Stimulated activated naive CD8-positive, alpha-beta T cell treated with anti-CD3 and anti-CD28 coated beads, Interleukin-15, Interleukin-2, amounts not matched to agents 100 U/mL and 50 U/mL, for 24 hours (primary cell): ENCODE measurements at places on chromosomes 13 and 19.

DNA sequence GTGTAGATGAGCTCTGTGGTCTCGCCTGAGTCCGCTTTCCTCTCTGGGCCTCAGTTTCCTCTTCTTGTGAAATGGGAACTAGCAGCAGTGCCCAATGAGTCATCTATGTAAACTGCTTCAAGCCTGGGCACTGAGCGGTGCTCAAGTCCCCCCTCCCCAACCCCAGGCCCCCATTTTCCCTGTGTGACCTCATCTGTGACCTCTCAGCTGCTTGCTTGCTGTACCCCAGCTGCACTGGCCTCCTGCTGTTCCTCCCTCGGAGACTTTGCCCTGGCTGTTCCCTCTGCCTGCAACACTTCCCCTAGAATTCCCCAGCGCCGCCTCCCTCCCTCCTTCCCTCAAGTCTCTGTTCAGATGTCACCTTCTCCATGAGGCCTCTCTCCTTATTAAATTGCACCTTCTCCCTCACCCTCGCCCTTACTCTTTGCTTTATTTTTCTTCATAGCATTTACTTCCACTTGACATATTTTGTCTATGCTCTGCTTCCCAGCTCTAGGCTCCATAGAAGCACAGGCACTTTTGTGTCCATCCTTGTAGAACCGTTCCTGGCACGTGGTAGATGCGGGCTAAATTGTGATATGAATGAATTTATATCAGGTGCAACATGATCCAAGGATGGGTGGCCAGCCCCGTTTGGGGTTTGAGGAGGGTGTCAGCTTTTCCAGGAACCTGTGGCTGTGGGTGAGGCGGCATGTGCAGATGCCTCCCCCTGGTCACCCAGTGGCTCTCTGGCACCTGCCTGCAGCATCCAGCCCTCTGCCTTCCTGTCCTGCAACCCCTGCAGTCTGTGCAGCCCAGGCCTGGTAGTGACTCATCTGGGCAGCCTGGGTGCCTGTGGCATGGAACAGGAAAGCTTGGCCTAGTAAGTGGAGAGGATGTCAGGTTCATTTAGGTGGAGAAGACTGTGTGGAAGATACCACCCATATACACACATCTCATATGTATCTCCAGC is 26.3 kb downstream of the SIPA1L3 start:
- DNase-seq, result no peak

DNA sequence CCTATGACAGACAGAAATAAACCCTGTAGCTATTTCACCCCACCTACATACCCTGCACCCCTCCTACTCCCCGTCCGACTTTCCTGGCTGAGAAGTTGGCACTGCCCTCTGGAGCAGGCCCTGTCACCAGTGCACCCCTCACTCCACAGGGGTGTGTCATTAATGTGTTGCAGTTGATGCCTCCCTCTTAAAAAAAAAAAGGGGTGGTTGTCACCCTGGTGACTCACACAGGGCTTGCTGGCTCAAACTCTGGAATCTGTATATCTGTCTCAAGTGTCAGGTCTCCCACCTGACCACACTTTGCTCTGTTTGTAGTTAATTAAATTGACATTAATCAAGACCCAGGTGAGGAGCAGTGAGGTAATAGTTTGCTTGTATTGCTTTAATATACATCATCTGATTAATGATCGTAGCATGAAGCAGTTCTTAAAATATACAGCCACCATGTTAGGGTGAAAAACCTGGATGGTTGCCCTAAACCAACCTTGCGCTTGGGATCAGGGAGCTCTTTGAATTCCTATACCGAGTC is 2.0 kb upstream of the GATAD2A start:
- DNase-seq, result no peak

DNA sequence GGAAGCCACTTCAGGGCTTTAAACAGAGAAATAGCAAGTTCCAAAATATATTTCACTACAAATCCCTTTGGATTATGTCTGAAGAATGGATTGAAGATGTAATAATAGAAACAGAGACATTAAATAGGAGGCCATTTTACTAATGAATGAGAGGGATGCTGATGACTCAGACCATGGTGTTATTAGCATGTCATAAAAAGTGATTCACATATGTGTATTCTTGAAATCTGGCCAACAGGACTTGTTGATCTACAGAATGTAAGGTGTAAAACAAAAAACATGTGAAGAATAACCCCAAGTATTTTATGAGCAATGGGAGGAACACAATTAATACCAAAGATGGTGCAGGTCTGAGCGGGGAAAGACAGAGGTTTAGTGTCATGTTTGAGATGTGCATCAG is 873.7 kb downstream of the SLITRK5 start:
- DNase-seq, result no peak

GRCh38 chr13:39538816-39539790 is 63.9 kb downstream of the LHFPL6 start:
- DNase-seq, result no peak

DNA sequence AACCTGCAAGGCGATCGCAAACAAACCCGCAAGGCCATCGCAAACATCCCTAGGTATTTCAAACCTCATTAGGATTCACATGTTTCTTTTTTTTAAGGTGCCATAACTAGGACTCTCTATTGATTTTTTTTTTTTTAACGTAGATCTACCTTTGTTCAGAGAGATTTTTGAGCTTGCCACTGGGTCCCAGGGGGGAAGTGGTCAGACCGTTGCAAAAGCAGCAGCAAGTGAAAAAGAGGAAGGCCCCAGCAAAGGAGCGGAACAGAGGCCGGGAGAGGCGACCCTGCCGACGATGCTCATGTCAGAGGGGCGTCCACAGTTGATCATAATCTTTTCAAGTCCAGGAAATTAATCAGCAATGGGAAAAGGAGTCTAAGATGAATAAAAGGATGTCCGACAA is 32.7 kb upstream of the FLT1 start:
- no peak for DNase-seq

GRCh38 chr13:79349011-79349410 is 57.0 kb downstream of the RBM26 start:
- no peak for DNase-seq

GRCh38 chr13:96460609-96461008 is 370.7 kb downstream of the HS6ST3 start:
- no peak for DNase-seq
